Renal pelvis (tissue), 12 donors: ENCODE measurements at places on chromosomes 11 and 22. TPM values are rescaled to one million over a fixed set of nuclear protein-coding genes. Genes with fewer than 3 reads are reported as not detected.

TMEM179B gene
- polyA plus RNA-seq: 67.7 TPM

DSCAML1 gene
- polyA plus RNA-seq: 2.9 TPM

ZNF214 gene
- 12.6 TPM for polyA plus RNA-seq

OR56A3 gene
- not detected for polyA plus RNA-seq

PAMR1 gene
- polyA plus RNA-seq: 3.8 TPM

DNA sequence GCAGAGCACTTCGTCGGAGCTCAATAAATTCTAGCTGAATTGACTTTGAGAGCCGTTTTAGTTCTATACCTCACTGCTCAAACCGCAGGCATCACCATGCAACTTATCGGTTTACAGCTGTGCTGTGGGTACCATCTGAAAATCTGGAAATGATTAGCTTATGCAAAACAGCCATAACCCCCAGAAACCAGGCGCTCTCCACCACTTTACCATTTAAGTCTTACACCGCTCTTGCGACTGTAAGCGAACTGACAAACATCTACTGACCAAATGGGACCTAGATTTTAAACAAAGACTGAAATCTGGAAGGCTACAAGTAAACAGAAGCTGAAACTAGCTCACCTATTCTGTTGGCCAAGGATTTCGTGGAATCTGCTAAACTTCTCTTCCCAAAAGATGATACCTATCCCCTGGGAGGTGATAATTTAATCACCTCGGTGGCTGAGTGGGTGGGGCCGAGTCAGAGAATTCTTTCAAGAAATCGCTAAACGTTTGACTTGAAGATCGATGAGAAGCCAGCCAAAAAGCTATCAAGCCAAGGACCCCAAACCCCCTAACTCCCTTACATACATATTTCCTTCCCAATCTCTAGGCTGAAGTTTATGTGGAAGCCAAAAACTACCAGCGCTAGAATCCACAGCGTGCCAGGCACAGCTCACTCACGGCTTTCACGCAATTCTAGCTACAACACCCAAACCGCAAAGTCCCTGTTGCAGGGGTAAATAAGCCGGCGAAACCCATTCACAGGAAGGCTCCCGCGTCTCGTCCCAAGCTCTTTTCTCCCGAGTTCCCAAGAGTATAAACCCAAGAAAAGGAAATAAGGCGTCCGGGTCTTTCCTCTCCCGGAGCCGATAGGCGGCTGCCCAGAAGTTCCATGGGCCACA, 644 bp downstream of the SPTY2D1 start:
- DNase-seq: no peak

GRCh38 chr11:10317776-10318526, 13.1 kb downstream of the ADM start:
- DNase-seq: no peak

- no peak for DNase-seq
These were observed 30.5 kb downstream of the ARAP1 start for GRCh38 chr11:72721689-72722049.

DNA sequence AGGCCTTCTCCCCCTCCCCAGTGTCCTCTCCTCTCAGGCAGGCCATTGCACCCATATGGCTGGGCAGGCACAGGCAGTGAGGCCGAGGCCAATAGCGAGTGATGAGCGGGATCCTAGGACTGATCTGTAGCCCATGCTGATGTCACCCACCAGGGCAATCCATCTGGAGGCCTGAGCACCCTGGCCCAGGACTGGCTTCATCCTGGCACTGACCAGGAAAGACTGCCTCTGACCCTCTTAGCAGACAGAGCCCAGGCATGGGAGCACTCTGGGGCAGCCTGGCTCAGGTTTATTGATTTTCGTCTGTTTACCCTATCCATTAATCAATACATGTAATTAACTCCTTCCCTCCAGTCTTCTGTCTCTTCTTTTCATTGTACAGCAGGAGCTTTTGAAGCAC, 5.1 kb upstream of the TIRAP start:
- DNase-seq: no peak

- DNase-seq: peak; percentile 86
These were observed 1.1 kb upstream of the ABTB2 start for GRCh38 chr11:34358728-34359547.

DNA sequence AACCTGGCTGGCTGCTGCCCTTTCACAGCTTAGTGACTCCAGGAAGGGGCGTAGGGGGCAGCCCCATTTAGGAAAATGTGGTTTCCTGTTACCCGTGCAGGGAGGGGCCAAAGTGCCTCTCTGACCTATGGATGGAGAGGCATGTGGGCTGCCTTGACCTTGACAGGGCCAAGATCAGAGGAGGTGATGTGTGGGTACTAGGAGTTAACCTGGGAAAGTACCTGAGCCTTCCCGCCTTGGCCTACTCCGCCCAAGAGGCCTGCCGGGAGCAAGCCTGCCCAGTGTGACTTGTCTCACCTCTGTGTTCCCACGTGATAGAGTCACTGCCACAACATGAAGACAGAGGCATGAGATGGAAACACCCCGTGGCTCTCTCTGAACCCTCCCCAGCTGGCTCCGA, 33.4 kb downstream of the GRAMD4 start:
- DNase-seq: no peak

DNA sequence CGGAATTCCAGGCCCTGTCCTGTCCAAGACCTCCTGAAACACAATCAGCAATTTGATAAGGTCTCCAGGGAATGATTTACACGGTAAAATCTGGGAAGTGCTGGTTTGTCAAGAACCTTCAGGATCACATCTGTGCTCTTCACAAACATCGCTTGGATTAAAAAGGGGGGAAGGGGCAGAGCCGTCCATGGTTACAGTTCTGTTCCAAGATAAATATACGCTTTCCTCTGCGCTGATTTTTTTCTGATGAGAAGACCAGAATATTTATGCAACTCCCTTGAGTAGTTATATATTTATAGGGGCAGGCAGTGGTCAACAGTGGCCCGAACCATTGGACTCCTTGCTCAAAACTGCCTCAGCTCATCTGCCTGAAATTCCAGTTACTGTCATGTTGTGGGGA, 9.2 kb upstream of the APOL5 start:
- DNase-seq: no peak

DNA sequence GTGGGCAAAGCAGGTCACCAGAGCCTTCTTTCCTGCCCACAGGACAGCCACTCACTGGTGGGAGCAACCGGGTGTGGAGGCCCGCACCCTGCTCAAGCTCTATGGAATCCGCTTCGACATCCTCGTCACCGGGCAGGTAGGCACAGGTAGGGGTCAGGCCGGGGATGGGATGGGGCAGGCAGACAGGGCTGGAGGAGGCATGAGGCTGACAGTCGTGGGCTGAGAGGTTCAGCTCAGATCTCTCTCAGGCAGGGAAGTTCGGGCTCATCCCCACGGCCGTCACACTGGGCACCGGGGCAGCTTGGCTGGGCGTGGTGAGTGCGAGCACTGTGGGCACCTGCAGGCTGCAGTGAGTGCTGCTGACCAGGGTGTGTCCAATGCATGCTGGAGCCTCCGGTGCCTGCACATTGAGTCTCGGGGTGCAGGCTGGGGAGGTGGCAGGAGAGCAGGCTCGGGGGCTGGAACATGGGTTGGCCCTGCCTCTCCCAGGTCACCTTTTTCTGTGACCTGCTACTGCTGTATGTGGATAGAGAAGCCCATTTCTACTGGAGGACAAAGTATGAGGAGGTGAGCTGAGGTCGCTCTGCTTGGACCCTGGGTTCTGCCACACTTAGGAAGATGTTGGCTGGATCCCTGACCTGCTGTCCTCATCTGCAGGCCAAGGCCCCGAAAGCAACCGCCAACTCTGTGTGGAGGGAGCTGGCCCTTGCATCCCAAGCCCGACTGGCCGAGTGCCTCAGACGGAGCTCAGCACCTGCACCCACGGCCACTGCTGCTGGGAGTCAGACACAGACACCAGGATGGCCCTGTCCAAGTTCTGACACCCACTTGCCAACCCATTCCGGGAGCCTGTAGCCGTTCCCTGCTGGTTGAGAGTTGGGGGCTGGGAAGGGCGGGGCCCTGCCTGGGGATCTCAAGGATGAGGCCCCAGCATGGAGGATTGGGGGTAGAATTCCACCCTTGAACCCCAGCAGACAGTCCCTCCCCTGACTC, 6.3 kb downstream of the SLC7A4 start:
- no peak for DNase-seq

DNA sequence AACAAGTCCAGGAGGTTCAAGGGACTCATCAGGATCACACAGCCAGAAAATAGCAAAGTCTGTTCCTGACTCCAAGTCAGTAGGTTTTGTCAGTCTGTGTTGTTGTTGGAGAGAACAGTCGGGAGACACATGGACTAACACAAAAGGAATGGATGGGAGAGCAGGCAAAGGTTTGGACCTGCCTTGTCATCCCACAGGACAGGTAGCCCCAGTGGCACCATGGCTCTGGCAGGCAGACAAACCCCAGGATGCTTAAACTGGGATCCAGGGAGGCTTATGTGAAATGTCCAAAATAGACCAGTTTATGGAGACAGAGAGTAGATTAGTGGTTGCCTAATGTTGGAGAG, 201.6 kb upstream of the NAV2 start:
- no peak for DNase-seq

DNA sequence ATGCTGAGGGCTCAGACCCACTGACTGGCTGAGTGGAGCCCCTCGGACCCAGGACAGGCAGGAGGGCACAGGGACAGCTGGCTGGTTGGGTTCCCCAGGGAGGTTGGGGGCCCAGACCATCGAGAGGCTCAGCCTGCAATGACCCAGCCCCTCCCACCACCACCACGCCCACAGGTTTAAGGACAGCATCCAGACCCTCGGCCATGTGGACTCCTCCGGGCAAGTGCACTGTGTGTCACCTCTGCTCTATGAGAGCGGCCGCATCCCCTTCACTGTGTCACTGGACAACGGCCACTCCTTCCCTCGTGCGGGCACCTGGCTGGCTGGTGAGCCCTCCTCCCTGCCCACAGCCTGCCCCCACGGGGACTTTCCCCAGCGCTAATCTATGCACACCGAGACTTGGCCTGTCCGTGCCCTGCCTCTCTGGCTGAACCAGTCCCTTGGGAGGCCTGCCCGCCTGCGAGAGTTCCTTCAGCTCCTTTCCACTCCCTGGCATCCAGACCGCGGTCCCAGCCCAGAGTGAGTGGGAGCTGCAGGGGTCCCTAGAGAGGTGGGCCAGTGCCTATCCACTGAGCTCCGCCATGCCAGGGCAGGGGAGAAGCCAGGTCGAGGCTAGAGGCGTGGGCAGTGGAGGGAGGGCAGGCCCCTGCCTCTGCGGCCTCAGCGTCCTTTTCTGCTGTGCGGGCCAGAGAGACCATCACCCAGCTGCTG, 2.2 kb downstream of the SUSD2 start:
- DNase-seq: no peak

DNA sequence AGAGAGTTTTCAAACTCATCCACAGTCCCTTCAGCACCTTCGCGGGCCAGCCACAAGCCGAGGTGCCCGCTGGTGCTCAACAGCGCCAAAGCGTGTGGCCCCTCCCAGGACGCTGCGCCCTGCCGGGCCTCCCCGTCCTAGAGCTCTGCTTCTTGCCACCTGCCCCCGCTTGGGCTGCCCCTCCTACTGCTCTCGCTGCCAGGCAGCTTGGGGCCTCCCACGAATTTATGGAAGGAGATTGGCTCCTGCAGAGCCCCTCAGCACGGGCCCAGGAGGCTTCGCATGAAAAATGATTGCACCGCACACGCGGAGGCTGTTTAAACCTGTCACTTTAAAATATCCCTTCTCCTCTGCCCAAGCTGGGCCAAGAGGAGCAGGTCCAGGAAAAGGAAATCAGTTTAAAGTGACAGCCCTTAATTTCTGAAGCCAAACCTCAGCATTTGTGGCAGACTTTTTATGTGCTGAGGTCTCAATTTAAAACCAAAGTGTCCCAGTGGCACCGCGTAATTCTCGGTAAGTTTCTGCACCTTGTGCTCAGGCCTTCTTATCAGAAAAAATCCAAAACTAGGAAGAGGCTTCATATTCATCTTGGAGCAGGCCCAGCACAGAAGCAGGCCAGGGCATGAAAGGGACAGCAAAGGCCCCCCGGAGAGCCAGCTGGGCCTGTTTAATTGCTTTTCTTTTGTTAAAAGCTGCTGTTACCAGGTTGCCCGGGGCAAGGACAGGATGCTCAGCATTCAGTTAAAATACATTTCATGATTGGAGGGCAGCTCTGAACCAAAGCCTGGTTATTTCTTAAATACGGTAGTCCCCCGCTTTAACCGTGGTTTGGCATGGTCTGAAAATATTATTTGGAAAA, 303.6 kb downstream of the OPCML start:
- no peak for DNase-seq

DNA sequence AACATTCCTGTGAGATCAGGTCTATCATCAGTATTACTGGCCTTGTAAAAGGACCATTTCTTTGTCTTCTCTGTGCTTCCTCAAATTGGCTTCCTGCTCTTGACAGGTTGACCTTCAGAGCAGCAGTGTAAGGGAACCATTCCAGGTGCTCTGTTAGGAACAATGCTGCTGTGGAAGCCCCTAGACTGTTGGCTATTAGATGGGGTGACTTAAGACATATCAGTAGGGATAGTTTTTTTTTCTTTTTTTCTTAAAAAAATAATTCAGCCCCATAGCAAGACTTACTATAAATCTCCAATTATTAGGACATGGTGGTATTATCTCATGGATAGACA, 37.6 kb downstream of the COA4 start:
- no peak for DNase-seq

- DNase-seq: no peak
These were observed 128.5 kb downstream of the CEP164 start for GRCh38 chr11:117456027-117456720.

DNA sequence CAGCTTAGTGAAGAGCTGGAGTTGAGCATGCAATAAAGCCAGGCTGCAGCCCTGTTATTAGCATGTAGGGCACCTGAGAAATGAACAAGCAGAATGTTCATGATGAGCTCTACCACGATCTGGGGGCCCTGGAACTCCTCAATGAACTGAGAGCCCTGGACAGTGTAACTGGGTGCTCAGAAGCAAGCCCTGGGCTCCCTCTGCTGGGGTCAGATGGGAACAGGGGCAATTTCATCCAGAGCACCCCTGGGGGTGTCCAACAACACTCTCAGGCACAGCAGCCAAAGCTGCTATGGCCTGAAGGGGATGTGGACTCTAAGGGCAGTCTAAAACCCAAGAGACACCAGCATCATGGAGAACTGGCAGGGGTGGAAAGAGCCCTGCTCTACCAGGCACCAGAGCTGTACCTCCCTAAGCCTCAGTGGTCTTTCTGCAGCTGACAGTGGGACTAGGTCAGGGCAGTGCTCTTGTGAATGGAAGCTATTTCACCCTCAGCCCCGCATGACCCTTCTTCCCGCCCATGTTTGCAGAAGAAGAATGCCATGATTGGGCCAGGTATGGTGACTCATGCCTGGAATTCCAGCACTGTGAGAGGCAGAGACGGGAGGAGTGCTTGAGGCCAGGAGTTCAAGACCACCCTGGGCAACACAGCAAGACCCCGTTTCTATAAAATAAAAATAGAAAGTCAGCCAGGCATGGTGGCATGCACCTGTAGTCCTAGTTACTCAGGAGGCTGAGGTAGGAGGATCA, 28.9 kb downstream of the THOC5 start:
- DNase-seq: no peak

- DNase-seq: no peak
These were observed 4.1 kb downstream of the SYTL2 start for GRCh38 chr11:85806876-85807275.

- no peak for DNase-seq
These were observed 51.0 kb downstream of the PPFIBP2 start for GRCh38 chr11:7564803-7565202.

- no peak for DNase-seq
These were observed 391.3 kb downstream of the NXPE2 start for GRCh38 chr11:115069599-115069998.

GRCh38 chr11:128595221-128595620, 7.9 kb upstream of the ETS1 start:
- DNase-seq: no peak
